Fibroblast of gingiva (primary cell): ENCODE measurements at places on chromosomes 6 and 20.

- DNase-seq, result no peak
These were observed 1509.0 kb downstream of the GRIK2 start for GRCh38 chr6:102902471-102902870.

DNA sequence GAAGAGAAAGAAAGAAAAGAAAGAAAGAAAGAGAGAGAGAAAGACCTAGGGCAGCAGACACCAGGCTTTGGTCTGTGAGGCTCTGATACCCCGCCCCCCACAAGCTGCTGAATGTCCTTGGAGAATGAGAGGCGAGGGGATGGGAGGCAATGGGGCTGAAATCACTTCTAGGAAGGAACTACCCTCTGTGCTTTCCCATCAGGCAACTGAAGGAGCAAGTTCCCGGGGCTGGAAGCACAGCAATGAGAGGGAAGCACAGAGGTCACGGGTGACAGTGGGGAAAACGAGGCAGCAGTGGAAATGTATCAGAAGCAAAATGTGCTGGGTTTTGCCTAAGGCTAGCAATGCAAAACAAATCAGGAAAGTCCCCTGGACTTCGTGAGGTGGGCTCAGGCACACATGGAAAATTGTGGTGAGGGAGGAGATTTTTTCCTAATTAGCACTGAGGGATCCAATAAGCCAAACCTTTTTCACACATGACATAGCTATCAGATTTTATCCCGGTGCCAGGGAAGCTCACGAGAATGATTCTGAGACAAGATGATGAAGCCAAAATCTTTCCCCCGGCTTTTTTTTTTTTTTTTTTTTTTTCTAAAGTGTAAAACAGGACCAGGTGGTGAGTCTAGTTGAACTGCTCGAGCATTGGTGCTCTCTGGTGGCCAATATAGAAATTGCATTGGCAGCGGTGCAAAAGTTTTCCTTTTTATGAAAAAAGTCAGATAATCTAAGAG lies 16.8 kb upstream of the ARFGEF2 start:
- peak; percentile 69 for DNase-seq

- no peak for DNase-seq
These were observed 230.6 kb downstream of the UTRN start for GRCh38 chr6:144515761-144516160.

DNA sequence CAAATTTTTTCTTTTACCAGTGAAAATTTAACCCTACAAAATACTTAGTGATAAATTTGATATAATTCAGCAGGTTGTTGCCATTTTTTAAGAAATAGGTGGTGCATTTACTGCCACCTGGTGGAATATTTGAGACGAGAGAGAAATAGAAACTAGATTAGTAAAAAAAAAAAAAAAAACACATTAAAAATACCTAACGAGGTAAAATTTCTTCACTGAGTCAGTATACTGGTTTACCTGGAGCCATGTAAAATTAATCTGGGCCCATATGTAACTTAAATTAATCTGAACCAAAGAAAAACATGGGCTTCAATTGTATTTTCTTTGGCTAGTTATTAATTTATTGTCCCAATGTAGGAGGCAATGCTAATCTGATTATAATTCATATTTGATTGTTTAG lies 520.8 kb downstream of the EPM2A start:
- peak; percentile 18 for DNase-seq

- DNase-seq, result no peak
These were observed 41.9 kb downstream of the TTI1 start for GRCh38 chr20:37991157-37991866.

DNA sequence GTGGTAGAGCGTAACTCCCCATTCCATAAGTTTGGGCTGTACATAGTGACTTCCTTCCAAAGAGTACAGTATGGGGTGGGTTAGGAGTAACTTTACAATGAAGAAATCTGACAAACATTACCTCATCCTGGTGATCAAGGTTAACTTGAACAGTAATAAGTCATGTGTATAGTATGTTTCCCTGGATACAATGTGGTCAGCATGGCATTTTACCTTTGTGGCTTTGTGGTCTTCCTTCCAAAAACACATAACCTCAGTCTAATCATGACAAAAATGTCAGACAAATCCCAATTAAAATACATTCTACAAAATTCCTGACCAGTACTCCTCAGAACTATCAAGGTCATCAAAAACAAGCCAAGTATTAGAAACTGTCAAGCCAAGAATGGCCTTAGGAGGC lies 225.1 kb downstream of the UBE3D start:
- no peak for DNase-seq

- no peak for DNase-seq
These were observed 237.1 kb upstream of the OPRM1 start for GRCh38 chr6:153801917-153802316.

DNA sequence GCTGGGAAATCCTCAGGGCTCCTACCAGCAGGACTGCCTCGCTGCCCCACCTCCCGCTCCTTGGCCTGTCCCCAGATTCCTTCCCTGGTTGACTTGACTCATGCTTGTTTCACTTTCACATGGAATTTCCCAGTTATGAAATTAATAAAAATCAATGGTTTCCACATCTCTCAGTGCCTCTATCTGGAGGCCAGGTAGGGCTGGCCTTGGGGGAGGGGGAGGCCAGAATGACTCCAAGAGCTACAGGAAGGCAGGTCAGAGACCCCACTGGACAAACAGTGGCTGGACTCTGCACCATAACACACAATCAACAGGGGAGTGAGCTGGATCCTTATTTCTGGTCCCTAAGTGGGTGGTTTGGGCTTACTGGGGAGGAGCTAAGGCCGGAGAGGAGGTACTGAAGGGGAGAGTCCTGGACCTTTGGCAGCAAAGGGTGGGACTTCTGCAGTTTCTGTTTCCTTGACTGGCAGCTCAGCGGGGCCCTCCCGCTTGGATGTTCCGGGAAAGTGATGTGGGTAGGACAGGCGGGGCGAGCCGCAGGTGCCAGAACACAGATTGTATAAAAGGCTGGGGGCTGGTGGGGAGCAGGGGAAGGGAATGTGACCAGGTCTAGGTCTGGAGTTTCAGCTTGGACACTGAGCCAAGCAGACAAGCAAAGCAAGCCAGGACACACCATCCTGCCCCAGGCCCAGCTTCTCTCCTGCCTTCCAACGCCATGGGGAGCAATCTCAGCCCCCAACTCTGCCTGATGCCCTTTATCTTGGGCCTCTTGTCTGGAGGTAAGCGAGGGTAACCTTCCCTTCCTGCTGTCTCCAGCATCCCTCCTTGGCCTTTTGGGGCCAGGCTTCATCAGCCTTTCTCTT lies at the start of gene CFB:
Gene CFB, plus strand, starts transcription at position 589 of the 863 bp plus-strand sequence. Its CDS starts 127 bp downstream, at position 716.
- DNase-seq, result peak; percentile 83

DNA sequence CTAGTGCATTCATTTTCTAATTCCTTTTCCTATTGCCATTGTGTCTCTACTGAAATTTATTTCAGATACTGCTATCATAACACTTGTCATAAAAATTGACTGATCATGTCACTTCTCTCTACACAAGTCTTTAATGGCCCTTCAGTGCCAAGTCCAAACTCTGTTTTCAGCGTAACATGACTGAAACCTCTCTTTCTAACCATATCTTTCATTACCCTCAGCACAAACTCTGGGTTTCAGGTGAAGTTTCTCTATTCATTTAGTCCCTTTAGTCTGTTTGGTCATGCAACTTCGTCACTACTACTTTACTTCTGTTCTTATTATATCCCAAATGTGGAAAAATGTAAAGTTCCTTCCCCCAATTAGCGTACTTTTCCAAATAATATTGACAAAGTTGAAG lies 234.9 kb downstream of the OGFRL1 start:
- no peak for DNase-seq

- DNase-seq, result no peak
These were observed 28.9 kb downstream of the CEP57L1 start for GRCh38 chr6:109124219-109124618.

GRCh38 chr6:147389463-147389862 lies 119.0 kb upstream of the SAMD5 start:
- no peak for DNase-seq

DNA sequence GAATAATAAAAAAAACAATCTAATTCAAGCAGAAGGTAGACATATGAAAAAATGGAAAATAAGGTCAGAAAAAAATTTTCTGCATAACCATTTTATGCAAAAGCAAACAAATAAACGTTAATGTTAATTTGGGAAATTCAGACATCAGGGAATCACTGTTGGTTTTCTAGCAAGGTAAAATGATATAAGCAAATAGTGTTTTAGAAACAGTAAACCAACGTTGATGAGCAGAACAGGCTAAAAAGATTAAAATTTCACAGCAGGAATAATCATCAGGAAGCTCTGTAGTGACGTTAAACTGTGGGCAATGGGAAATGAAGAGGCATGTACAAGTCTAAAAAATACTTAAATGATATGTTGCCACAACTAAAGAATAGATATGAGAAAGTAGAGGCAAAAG lies 54.5 kb upstream of the HMGCLL1 start:
- no peak for DNase-seq

DNA sequence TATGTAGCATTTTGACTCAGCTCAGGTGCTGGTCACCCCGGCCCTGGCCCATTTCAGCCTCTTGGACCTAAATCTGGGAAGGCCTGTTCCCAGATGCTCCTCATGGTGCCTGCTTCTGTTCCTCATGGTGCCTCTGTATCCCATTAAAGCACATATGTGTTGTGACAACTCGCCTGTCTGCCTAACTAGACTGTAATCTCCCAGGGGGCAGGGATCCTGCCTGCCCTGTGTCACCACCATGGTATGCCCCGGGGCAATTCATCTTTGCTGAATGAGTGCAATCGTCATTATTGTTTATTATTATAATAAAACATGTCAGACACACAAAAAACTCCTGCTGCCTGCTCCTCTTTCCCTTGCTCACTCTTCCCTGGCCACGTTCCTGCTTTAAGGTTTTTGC lies 62.0 kb downstream of the ZFP64 start:
- DNase-seq, result no peak

DNA sequence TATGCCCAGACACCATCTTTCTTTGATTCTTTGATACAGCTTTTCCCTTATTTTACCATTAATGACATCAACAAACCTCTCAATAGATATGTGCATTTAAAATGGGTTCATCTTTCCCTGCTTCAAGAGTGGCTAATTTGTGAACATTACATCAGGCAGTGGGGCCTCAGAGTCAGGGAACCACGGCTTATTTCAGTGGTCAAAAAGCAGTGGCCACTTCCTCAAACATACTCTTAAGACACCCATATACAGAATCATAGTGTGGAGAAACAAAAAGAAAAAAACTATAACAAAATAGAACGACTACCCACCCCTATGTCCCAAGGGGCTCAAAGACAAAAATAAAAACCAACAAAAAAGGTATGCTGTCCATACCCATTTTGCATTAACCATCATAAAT lies 12.9 kb downstream of the SALL4 start:
- DNase-seq, result no peak

- DNase-seq, result no peak
These were observed 229.4 kb downstream of the ANKRD60 start for GRCh38 chr20:57998981-57999464.

GRCh38 chr6:46626228-46626909 lies 26.2 kb downstream of the CYP39A1 start:
- DNase-seq, result peak; percentile 43

DNA sequence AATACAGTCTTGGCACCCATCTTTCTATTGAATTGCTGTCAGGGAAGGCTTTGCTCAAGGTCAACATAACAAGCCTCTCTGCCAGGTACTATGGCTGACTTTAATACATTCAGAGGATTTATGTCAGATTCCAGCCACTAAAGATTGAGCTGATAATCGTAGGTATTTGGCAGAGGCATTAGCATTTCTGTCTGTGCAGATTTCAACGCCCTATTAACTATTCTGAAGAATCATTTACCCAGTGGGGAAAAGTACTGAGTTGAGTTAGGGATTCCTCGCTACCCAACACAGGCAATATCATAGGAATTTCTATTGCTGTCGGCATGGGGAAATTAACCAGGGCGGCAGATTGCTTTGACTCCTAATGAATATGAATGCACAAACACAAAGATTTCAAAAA lies 233.7 kb upstream of the SPTLC3 start:
- DNase-seq, result no peak

DNA sequence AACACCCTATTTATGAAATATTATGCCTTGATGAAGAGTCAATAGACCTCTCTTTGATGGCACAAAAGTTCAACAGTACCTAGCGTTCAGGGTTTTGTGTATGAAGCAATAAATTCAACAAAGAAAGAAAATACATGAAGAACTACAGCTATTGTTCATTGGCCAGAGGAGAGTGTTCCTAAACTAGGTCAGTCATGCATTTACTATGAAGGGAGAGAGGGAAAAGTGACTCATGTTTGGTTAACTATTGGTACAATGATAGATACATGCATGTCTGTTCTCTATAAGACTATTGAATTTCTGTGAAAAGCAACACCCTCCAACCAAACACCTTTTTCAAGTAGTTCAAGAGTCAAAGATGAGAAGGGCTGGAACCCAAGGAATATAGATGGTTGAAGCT lies 50.7 kb downstream of the CLIC5 start:
- DNase-seq, result no peak

DNA sequence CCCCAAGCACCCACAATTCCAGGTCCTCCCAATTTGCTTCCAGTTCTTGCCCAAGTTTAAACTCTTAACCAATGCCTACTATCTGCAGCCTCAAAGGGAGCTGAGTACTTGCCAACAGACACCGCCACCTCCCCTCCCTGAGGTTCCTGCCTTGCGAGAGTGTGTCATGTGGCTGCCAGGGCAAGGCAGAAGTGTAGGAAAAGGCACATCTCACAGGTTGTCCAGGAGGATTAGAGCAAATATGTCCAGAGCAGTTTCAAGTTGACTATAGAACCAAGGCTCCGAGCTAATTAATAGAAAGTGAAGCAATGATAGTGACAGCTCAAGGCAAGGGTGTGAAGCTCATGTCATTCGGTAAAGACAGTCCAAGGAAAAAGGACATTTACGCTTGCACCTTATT lies 127.8 kb downstream of the ATXN1 start:
- no peak for DNase-seq

GRCh38 chr20:47432834-47433210 lies 68.9 kb upstream of the NCOA3 start:
- DNase-seq, result no peak

DNA sequence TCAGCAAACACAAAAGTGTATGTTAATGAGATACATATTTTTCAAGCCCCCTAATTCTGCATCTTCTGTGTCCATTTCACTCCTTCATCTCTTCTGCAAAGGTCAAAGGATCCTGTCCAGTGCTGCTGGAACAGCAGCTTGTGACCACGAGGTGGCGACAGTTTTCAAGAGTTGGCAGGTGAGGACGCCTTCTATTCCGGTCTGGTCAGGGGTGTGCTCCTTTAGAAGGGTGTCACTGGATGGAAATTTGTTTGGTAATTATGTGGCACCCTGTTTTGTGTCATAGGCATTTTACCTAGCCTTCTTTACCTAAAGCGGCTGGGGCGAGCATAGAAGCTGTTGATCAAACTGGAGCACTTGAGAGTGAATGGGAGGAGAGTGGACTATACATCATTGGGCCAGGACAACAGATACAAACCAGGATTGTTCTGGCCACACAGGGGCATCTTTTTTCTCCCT lies 32.9 kb upstream of the ERVFRD-1 start:
- DNase-seq, result peak; percentile 69
